ENCODE measurements at places on chromosomes 4 and X.
A peak's percentile ranks its signal among the peaks of the same experiment; 100 is the strongest.

DNA sequence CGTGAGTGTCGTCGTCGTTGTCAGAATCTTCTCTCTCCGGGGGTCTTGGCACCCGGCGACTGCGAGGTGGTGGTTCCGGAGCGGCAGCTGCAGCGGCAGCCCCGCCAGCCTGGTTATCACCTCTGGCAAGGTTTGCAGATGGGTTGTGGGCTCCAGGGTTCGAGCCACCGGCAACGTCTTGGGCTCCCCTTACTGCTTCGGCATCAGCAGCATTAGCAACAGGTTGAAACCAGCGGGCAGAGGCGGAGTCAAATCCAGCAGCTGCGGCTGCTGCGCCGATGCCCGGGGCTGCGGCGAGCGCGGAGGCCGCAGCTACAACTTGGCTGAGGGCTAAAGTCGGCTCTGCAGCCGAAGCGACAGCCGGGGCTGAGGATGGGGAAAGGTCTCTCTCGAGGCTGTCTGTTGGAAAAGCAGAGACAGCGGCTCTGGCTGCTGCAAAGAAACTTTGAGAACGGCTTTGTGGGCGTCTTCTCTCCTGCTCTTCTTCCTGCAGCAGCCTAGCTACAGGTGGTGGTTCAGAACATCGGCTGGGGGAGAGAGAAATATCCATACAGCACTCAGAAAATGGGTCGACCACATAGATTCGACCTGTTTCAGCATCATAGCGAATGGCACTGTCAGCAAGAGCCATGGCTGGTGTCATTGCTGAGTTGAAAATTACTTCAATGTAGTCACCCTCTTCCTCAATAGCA is 3.6 kb downstream of the IRS4 start:
- H3K4me1 ChIP-seq: peaks cover 16% of the 10 kb centered on the region
- no peak overlapping the region for H3K4me3 ChIP-seq
- peaks cover 66% of the 10 kb centered on the region for H3K27me3 ChIP-seq
- DNase-seq: no peak

- H3K36me3 ChIP-seq: no peaks in the 10 kb centered on the region
- no peak for DNase-seq
- no peak overlapping the region for H3K4me3 ChIP-seq
- H3K27ac ChIP-seq: no peak overlapping the region
- H3K4me1 ChIP-seq: no peaks in the 10 kb centered on the region
- no peaks in the 10 kb centered on the region for H3K27me3 ChIP-seq
Observed at GRCh38 chrX:21933077-21933476, 7.4 kb upstream of the SMS start.

DNA sequence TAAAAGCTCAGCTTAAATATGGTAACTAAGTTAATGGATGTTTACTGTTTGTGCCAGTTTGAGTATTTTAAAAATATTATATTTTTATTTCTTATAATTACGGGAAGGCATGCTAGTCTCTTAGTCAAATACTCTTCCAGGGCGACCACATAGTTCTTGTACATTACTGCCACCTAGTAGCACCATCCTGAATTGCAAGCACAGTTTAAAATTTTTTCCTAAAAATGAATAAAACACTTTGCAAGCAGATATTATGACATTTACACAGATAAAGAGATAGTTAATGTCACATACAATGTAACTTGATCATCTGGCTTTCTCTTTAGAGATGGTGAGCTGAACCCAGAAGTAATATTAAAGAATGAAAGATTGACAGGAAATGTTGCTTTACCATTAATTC is 11.5 kb downstream of the NDP start:
- H3K4me3 ChIP-seq: no peak overlapping the region
- no peak for DNase-seq
- H3K27me3 ChIP-seq: no peaks in the 10 kb centered on the region
- no peaks in the 10 kb centered on the region for H3K4me1 ChIP-seq
- H3K36me3 ChIP-seq: no peaks in the 10 kb centered on the region

DNA sequence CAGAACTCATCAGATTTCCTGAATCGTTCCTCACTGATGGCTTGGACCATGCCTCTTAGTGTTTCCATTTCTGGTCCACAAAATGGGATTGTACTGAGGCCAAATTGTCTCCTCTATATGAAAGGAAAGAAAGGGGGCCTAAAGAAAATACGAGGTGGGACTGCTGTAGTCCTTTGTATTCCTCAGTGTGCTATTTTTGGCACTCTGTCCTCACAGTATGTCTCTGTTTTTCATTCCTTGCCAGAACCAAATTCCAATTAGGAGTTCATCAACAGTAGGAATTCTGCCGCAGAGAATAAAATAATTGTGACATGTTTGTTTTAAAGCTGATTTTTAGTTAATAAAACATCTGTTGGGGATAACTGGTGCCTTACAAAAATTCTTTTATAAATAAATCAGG is 515.7 kb downstream of the SMARCA1 start:
- H3K4me1 ChIP-seq: no peaks in the 10 kb centered on the region
- no peak overlapping the region for H3K27ac ChIP-seq
- no peaks in the 10 kb centered on the region for H3K36me3 ChIP-seq
- no peaks in the 10 kb centered on the region for H3K27me3 ChIP-seq
- no peak overlapping the region for H3K4me3 ChIP-seq

- no peak overlapping the region for H3K4me3 ChIP-seq
- H3K4me1 ChIP-seq: no peaks in the 10 kb centered on the region
- H3K27ac ChIP-seq: no peak overlapping the region
- no peaks in the 10 kb centered on the region for H3K27me3 ChIP-seq
- DNase-seq: no peak
- H3K36me3 ChIP-seq: no peaks in the 10 kb centered on the region
Observed at GRCh38 chr4:117814277-117815246, 219.7 kb upstream of the NDST3 start.

- H3K36me3 ChIP-seq: no peaks in the 10 kb centered on the region
- H3K4me1 ChIP-seq: no peaks in the 10 kb centered on the region
- H3K4me3 ChIP-seq: no peak overlapping the region
- H3K27me3 ChIP-seq: no peaks in the 10 kb centered on the region
Observed at GRCh38 chr4:25608644-25609043, 47.0 kb upstream of the SLC34A2 start.

DNA sequence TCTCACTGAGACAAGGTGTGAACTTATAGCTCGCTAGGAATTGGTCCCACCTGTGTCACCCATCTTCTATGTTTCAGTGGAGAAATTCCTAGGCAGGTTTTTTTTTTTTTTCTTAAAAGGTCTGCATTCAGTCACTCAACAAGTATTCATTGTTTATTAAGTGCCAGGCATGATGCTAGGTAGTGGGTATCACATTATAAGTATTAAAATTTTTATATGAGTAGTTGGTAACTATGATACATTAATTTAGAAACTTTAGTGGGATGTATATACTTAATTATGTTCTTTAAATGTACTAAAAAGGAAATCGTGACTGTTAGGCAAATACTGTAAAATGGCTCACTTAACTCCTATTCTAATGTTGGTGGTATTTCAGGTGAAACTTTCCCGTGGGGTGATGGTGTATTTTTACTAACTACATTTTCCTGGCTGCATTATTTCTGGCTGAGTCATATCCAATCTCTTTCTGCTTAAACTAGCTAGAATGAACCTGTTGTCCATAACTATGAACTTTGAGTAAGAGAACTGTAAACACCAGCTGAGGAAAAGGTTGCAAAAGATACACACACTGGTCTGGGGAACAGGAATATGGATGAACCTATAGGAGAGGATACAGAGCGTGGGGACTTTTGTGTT is 49.3 kb upstream of the MED14 start:
- DNase-seq: no peak
- no peaks in the 10 kb centered on the region for H3K4me1 ChIP-seq
- H3K27me3 ChIP-seq: no peaks in the 10 kb centered on the region
- H3K36me3 ChIP-seq: no peaks in the 10 kb centered on the region
- H3K27ac ChIP-seq: no peak overlapping the region

DNA sequence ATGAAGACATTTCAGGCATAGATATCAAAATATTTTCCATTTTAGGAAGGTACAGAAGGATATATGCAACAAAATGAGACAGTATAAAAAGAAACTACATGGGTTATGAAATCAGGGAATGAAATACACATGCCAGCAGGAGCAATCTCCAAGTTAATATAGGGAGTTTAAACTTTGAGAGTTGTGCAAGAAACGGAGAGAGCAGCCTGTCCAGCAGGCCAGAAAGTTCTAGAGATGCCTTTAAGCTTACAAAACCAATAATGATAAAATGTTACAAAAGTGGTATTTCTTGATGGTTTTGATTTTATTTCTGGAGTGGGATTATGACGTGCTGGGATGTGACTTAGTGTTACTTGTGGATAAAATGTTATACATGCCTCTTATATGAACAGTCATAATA is 2047.9 kb downstream of the ARAP2 start:
- no peak overlapping the region for H3K27ac ChIP-seq
- no peak overlapping the region for H3K4me3 ChIP-seq
- no peaks in the 10 kb centered on the region for H3K4me1 ChIP-seq
- DNase-seq: no peak
- H3K27me3 ChIP-seq: no peaks in the 10 kb centered on the region

- no peaks in the 10 kb centered on the region for H3K4me1 ChIP-seq
- H3K4me3 ChIP-seq: no peak overlapping the region
- H3K27ac ChIP-seq: no peak overlapping the region
- DNase-seq: no peak
- no peaks in the 10 kb centered on the region for H3K27me3 ChIP-seq
- no peaks in the 10 kb centered on the region for H3K36me3 ChIP-seq
Observed at GRCh38 chrX:41670112-41670511, 18.7 kb upstream of the GPR34 start.

GRCh38 chr4:38687571-38688011 is 23.6 kb downstream of the KLF3 start:
- peak overlapping the region; percentile 38 for H3K27ac ChIP-seq
- no peak for DNase-seq
- peaks cover 78% of the 10 kb centered on the region for H3K4me1 ChIP-seq
- no peak overlapping the region for H3K4me3 ChIP-seq
- no peaks in the 10 kb centered on the region for H3K27me3 ChIP-seq

DNA sequence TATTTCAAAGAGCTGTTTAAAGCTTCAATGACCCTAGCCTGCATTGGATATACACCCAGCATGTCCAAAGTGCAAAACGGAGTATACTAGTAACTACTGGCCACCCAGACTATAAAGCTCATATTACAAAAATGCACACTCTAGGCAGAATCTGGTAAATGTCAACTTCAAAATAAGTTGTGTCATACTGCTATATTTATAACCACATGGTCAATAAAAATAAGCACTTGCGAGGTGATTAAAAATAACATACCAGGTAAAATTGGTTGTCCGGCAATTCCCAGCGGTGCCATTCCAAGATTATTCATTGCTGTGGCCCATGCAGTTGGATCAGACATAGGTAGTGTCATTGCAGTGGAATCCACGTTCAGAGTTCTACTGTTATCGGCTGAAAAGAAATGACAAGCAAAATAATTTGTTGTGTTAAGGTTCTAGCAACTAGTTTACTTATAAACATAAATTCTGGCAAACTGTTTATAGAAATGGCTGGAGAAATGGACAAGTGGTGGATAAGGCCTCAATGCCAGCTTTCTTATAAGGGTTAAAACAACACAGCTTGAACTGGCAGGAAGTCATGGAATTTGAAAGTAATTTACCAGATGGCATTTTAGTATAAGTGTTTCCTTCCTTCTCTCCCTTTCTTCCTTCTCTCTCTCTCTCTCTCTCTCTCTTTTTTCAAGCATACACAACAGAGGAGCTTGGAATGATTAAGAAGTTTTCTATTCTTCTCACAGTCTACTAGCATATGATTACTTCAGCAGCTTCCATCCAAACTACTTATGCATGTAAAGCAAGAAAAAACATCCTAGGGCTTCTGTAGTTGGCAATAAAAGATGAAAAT is 199.9 kb downstream of the ENOX2 start:
- no peaks in the 10 kb centered on the region for H3K27me3 ChIP-seq
- no peak for DNase-seq
- H3K4me3 ChIP-seq: no peak overlapping the region
- H3K4me1 ChIP-seq: no peaks in the 10 kb centered on the region

GRCh38 chr4:107718351-107718965 is 1.6 kb downstream of the PAPSS1 start:
- no peak for DNase-seq
- H3K27me3 ChIP-seq: no peaks in the 10 kb centered on the region
- H3K27ac ChIP-seq: no peak overlapping the region
- H3K4me1 ChIP-seq: peaks cover 23% of the 10 kb centered on the region
- no peaks in the 10 kb centered on the region for H3K36me3 ChIP-seq

- no peaks in the 10 kb centered on the region for H3K36me3 ChIP-seq
- no peak overlapping the region for H3K27ac ChIP-seq
- H3K4me1 ChIP-seq: no peaks in the 10 kb centered on the region
Observed at GRCh38 chr4:100466501-100466900, 51.3 kb downstream of the EMCN start.

DNA sequence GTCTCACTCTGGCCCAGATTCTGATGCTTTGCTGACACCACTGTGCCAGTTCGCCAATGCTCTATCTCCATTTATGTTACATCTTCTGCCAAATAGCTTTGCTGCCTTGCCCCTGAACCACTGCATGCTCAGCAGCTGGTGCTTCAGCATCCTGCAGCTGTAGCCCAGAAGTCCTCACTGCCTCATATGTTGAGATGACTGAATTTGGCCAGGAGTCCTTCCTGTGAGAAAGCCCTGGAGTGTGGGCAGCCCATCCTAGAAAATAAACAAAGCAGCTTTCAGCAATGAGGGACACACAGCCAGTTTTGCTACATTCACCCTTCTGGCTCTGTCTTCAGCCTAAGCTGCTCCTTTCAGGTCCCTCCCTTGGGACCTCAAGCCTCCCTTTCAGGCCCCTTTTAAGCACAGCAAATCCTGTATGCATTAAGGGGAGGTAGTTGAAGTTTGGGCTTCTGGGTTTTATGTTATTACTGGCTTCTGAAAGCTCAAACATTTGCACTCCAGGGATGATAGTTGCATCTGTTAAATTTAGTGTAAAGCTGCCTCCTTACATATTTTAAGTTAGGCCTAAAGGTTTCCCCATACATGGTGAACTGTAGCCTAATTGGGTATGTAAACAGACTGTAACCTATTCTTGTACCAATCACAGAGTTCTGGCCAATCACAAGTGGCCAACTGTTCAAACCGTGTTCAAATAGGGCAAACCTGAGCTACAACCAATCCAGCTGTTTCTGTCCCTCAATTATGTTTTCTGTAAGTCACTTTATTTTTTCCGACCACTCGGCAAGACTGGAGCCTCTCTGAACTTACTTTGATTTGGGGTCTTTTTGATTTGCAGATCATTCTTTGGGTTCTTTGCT is 2.1 kb upstream of the TMEM165 start:
- H3K4me3 ChIP-seq: no peak overlapping the region
- no peaks in the 10 kb centered on the region for H3K27me3 ChIP-seq
- H3K4me1 ChIP-seq: peaks cover 23% of the 10 kb centered on the region
- no peaks in the 10 kb centered on the region for H3K36me3 ChIP-seq
- no peak for DNase-seq
- no peak overlapping the region for H3K27ac ChIP-seq

DNA sequence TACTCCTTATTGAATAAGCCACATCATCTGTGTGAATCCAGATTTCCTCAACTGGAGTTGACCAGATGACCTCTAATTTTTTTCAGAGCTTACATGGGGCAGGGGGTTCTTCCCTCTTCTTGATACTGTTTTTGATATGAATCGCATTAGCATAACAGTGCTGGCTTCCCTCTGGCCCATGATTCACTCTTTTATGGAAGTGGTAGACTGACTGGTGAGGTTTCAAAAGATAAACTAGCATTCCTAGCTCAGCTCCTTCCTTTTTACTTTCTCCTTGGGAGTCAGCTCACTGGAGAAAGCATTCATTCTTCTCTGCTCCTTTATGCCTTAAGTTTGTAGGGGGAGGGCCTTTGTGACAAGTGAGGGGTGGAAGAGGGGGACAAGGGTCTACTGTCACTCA is 161.0 kb upstream of the FGF13 start:
- no peak overlapping the region for H3K4me3 ChIP-seq
- DNase-seq: no peak
- no peaks in the 10 kb centered on the region for H3K36me3 ChIP-seq
- H3K4me1 ChIP-seq: no peaks in the 10 kb centered on the region

- H3K4me1 ChIP-seq: peaks cover 3% of the 10 kb centered on the region
- no peaks in the 10 kb centered on the region for H3K36me3 ChIP-seq
- no peaks in the 10 kb centered on the region for H3K27me3 ChIP-seq
- H3K27ac ChIP-seq: no peak overlapping the region
Observed at GRCh38 chr4:40669504-40669903, 39.8 kb upstream of the RBM47 start.

All from suprapubic skin (tissue), 4 donors.